ENCODE measurements at places on chromosomes 5 and 9.

GRCh38 chr9:100287186-100287585 is 65.6 kb downstream of the TEX10 start:
- no peak for DNase-seq

DNA sequence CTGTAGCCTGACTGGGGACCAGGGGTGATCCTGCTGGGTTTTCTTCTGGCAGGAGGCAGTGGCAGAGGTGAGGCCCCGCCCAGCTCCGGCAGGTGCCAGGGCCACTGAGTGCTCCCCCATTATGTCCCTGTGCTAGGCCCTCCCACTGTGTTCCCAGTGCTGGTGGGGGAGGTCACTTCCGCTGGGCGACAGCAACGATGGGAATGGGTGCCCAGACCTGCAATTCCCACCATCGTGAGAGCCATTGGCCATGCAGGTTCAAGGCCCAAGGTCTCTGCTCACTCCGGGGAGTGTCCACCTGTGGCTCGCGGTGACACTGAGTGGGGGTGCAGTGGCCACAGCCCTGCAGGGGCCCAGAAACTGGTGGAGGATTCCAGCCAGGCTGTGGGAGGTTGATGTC is 98.6 kb downstream of the RXRA start:
- no peak for DNase-seq

DNA sequence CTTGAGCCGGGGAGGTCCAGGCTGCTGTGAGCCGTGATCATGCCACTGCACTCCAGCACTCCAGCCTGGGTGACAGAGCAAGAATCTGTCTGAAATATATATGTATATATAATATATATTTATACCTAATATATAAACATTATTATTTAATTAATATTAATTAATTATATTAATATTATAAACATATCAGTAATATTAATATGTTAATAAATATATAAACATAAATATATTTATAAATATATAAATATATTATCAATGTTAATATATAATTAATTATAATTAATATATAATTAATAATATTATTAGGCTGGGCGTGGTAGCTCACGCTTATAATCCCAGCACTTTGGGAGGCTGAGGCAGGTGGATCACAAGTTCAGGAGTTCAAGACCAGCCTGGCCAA is 41.1 kb downstream of the F2R start:
- no peak for DNase-seq

GRCh38 chr5:180624587-180624986 is 24.8 kb downstream of the FLT4 start:
- no peak for DNase-seq

- no peak for DNase-seq
These were observed 54.0 kb upstream of the FCN2 start for GRCh38 chr9:134826336-134827285.

GRCh38 chr9:36436909-36437308 is 36.8 kb upstream of the RNF38 start:
- DNase-seq: no peak

GRCh38 chr5:137113161-137113560 is 386.0 kb downstream of the SPOCK1 start:
- no peak for DNase-seq

GRCh38 chr5:115977988-115978387 is 15.7 kb downstream of the LVRN start:
- DNase-seq: no peak

GRCh38 chr5:159095151-159095721 is 4.5 kb downstream of the EBF1 start:
- no peak for DNase-seq

- DNase-seq: no peak
These were observed 7.0 kb downstream of the NOXA1 start for GRCh38 chr9:137429974-137430722.

DNA sequence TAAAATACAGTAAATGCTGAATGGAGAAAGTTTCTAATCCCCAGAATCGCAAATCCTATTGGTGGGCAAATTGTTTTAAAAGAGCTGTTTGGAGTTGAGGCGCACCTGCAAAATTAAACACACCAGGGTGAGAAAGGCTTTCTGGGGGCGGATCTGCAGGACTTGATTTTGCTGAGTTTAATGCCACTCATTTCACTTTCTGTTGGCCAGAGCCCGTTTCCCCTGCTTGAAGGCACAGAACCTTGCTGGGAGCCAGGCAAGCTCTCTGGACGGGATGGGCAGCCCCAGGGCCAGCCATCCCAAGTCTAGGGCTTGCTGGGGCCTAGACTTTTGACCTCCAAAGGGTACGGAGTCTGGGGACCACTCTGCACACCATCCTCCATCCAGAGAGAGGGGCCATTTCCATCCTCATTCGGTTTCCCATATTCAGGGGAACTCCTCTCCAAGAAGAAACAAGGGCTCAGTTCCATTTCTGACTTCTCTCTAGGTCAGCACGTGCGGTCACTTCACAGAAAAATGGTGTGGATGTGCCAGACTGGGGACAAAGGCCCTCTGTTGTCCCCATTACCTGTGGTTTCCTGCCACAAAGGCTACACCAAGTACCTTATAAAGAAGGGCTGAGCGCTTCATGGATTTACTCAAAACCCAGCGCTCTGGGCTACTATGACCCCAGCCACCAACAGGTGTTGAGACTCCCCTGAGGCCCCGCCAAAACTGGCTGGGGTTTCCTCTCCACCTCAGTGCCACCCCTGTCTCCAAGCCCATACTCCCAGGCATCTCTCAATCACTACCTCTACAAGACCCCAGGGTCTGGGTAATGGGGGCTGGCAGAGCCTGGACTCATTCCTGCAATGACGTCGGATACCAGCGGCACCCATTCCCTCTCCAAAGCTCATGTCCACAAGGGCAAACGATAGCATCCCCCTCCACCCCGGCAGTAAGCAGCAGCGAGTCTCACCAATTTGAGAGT is 170.0 kb downstream of the AUH start:
- DNase-seq: no peak

- no peak for DNase-seq
These were observed 27.7 kb downstream of the YIPF5 start for GRCh38 chr5:144142824-144143162.

DNA sequence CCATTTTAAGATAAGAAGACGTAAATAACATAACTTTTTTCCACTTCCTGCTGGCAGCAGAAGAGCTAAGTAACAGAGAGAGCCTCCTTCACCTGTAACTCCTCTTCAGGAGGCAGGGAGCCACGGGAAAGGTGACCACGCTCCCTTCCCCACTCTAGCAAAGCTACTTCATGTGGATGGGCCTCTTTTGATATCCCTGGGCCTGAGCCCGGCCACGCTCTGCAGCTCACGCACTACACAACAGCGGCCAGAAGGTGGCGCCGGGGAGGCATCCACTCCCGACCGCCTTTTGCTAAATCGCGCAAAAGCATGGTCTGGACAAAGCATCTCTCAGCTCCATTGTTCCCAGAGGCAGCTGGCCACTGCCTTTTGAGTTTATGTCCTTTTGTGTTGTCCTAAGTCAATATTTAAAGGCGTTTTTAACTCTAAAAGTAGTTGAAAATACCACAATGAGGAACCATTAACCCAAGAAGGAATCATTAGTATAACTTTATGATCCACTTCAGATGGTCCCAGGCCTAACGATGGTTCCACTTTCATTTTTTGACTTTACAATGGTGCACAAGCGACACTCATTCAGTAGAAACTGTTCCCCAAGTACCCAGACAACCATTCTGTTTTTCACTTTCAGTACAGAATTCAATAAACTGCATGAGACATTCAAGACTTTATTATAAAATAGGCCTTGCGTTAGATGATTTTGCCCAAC is 23.6 kb downstream of the CMBL start:
- peak; percentile 84 for DNase-seq

All from NCI-H1417 treated with DMSO at 0.1 percent for 48 hours (cell line).